ENCODE measurements at places on chromosomes 7 and 10.
A peak's percentile ranks its signal among the peaks of the same experiment; 100 is the strongest.

GRCh38 chr7:33773053-33773452 is 132.3 kb upstream of the BMPER start:
- no peak for DNase-seq

DNA sequence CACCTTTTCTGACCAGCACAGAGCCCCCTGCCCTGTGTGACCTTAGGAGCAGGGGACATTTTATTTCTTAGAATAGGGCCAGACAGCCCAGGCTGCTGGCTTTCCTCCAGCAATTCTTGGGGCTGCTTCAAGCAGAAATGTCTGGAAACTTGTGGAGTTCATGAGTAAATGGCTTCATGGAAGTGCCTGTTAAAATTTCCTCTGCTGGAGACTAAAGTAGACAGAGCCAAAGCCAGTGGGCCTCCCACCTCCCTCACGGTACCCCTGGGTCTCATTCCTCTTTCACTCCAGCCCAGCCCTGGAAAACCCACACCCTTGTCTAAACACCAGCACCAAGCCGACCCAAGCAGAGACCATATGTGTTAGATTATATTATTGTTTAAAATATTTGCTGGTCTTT is 505.5 kb upstream of the ZMIZ1 start:
- DNase-seq, result no peak

DNA sequence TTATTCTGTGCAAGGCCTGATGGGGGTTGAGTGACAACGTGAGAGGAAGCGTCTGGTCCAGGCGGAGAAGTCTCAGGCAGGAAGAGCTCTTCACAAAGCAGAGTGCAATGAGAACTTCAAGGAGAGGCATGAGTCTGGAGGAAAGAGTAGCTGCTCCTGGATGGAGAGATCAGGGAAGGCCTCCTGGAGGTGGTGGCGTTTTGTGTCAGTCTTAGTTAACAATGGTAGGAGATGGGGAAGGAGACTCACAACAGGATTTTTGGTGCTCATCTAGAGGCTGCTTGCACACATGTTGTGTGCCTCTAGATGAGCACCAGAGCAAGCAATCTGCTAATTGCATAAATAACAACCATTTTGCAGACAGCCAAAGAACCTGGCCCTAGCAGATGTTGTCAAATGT is 442.8 kb upstream of the PODXL start:
- no peak for DNase-seq

GRCh38 chr10:76301950-76302349 is 870.5 kb downstream of the LRMDA start:
- DNase-seq, result peak; percentile 46

GRCh38 chr10:87842776-87843497 is 20.4 kb downstream of the KLLN start:
- DNase-seq, result no peak

DNA sequence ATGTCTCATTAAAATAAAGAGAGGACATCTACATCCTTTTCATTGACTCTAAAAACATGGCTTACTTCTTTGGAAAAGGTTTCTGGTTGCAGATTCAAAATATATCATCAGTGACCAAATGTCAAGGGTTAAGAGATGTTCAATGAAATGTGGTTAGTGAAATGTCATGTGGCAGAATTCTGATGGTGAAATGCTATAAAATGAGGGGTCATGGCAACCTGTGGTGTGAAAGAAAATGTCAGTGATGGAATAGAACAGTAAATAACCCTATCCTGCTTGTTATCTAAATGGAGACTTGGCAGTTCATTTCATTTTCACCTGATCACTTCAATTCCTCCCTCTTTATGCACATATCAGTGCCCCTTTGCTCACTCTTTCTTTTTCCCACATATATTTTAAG is 79.4 kb downstream of the TFPI2 start:
- no peak for DNase-seq

- no peak for DNase-seq
These were observed 980 bp downstream of the ADAM8 start for GRCh38 chr10:133275684-133276092.

GRCh38 chr10:3287572-3288445 is 115.2 kb upstream of the PITRM1 start:
- peak; percentile 43 for DNase-seq

GRCh38 chr10:18737841-18738240 is 78.6 kb downstream of the ARL5B start:
- DNase-seq, result no peak

DNA sequence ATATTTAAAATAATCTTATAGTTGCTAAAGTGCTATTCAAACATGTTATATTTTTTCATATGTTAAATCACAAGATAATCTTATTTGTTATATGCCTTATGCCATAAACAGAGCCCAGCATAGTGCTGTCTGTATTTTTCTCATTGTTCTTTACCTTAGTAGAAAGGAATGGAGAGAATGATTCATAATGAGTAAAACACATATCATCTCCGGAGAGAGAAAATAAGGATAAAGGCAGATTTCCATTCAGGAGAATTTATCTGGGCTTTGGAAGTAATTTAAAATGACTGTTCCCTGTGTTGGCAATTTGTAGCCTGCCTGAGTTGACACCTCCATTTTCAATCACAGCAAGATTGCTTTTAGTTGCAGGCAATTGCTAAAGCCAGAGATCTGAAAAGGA is 30.2 kb downstream of the CHN2 start:
- DNase-seq, result no peak

DNA sequence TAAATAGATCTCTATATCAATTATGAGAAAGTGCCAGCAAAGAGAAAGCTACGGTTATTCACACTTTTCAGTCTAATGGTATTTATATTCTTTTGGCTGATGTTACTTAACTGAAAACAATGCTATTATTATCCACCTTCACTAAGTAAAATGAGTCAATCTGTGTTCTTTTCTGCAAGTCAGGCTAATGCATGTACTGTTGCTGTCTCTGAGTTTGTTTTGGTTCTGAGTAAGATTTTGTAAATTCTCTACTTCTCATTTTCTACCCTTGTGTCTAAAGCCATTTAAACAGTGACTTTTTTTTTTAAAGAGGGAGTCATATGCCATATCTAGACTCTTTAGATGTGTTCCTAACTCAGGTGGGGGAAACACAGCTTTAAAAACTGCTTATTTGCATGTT is 7.5 kb downstream of the VWC2 start:
- no peak for DNase-seq

DNA sequence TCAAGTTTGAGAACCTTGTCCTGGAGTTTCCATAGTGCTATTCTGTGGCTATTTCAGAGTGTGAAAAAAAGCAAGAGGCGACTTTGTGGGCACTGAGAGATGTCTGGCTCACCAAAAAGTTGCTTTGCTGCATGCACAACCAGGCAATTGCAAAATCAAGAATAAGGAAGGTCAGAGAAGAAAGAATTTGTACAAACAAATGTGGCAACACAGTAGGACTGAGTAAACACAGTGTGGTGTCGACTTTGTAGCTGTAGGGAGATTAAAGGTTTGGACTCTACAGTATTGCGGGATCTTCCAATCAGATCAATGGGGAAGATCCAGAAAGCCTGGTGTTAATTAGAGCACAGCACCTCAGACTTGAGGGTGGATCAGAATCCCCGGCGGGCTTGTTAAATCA is 88.1 kb upstream of the PLPP4 start:
- DNase-seq, result no peak

DNA sequence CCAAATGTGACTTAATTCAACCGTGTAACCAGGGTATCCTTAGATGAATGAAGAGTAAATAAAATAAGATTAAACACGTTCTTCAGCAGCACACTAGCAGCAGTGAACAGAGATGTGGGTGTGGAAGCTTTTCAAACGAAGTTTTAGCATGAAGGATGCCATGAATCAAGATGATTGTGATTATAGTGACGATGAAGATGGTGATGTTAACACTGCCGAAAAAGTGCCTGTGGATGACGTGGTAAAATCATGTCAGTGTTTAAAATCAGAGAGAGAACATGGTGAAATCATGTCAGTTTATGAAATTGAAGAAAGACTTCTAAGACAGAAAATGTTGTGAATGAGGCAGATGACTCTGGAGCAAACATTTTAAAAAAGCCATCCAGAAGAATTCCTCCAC is 19.2 kb downstream of the LCOR start:
- no peak for DNase-seq

GRCh38 chr10:11546581-11546980 is 64.9 kb downstream of the USP6NL start:
- no peak for DNase-seq

DNA sequence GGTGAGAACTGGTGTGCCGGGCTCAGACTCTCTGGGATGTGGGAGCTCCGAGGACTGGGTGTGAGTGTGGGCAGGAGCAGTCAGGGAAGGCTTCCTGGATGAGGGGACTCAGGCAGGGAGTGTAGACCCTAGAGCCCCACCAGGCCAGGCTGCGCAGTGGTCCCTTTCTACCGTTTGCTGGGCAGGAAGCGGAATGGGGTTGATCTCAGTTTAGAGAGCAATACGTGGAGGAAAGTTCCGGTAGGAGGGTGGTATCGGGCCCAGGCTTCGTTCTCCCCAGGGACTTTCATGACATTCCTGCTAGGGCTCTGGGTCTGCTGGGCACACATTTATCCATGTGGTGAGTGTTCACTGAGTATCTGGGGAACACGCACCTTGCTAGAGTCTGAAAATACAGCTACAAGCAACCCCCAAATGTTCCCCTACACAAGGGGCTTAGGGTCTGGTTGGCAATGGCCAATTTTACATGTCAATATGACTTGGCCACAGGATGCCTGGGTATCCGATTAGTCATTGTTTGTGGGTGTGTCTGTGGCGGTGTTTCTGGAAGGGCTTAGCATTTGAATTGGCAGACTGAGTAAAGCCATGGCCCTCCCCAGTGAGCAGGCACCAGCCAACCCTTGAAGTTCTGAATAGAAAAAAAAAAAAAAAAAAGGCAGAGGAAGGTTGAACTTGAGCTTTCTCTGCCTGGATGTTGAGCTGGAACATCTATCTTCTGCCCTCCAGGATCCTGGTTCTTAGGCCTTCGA is 20.8 kb downstream of the GHRHR start:
- DNase-seq, result no peak

GRCh38 chr10:16728266-16728665 is 89.0 kb downstream of the RSU1 start:
- DNase-seq, result no peak

DNA sequence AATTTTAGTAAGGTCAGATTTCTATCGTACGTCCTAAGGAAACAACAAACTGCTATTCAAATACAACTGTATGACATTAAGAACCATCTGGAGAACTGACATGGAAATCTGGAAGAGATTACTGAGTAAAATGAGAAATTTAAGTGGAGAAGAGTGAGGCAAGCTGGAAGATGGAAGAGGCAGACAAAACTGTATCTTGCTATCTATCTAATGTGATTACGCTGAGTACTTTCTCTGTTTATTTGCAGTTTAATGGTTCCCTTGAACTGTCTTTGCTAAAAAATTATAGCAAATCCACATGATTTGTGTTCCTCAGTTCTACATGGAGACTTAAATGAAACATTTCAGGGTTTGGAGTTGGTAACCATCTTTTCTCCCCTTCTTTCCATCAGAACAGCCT is 927.1 kb upstream of the MBL2 start:
- DNase-seq, result no peak

- no peak for DNase-seq
These were observed 117.9 kb downstream of the FANK1 start for GRCh38 chr10:126014309-126014708.

GRCh38 chr7:127404286-127405072 is 12.0 kb upstream of the ZNF800 start:
- no peak for DNase-seq

DNA sequence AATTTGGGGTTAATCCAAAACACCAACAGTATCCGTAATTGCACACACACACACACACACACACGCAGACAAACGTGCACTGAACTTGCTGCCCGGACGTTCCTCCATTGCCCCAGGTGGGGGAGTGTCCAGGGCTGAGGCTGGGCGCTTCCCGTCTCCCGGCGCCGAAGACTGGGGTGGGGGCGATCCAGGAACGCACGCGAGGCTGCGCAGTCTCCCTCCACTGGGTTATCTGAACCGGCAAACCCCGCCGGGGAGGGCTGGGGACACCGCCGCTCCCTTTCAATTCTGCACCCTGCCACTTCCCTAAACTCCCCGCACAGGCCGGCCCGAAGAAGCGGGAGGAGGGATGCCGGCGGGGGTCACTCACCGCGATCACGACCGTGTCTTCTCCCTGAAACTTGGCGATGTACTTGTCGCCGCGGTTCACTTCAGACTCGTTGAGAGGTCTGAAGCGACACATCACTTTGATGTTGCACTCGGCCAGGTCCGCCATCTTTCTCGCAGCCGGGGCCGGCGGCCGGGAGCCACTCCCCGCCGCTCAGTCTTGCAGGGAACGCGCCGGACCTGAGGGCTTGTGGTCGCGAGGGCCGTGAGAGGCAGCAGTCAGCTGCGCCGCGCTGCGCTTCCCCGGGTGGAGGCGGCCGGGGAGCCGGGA is 618 bp downstream of the KIF5B start:
- peak; percentile 22 for DNase-seq

- no peak for DNase-seq
These were observed 2.2 kb upstream of the MET start for GRCh38 chr7:116669769-116670168.

GRCh38 chr7:30093420-30093952 is 41.3 kb upstream of the MTURN start:
- DNase-seq, result no peak

DNA sequence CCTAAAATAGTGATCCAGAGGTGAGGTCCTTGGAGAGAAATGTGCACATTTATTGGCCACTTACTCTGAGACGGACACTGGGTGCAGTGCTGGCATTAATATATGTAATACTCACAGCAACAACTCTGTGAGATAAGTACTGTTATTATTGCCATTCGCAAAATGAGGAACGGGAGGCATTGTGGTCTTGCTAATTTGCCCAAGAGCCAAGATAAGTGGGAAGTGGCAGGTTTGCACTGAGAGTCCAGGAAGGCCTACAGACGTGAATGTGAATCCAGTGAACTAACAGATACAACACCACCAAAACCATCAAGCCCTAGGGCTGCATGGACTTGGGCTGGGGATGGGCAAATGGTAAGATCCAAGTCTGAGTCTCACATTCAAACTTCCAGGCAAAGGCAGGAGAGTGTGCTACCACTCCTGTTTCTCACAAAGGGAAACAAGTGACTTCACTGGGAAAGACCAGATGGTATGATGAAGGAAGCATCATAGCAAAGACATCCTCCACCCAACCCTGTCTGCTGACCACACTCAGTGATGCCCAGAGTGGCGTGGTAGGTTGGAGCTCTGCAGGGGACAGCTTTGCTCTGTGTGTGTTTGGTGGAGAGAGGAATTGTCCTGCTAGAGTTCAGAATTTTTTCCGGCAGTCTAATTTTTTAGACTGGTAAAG is 19.2 kb downstream of the TMEM273 start:
- no peak for DNase-seq

GRCh38 chr7:126856691-126857291 is 395.9 kb downstream of the GRM8 start:
- DNase-seq, result no peak

DNA sequence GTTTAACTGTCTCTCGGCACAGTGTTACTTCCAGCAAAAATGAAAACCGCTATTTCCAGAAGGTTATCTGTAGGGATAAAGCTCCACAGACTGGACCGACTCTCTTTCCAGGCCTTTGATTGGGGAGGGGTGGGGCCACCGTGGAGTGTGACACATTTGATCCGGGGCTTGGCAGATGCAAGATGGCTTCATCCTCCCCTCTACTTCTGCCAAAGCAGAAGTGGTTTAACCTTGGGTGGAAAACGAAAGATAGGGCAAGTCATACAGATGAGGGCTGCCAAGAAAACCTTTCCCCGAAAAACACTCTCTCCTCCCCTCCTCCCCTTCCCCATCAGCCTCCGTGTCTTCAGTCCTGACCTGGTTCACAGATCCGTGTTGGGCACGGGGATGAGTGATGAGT is 139.7 kb upstream of the SH2B2 start:
- no peak for DNase-seq

Measured in NCI-H524 (cell line).